COLO829 (cell line): ENCODE measurements at places on chromosomes 12 and 14.

- DNase-seq, result peak; percentile 84
Observed at GRCh38 chr14:76876076-76876475, 49.9 kb downstream of the LRRC74A start.

DNA sequence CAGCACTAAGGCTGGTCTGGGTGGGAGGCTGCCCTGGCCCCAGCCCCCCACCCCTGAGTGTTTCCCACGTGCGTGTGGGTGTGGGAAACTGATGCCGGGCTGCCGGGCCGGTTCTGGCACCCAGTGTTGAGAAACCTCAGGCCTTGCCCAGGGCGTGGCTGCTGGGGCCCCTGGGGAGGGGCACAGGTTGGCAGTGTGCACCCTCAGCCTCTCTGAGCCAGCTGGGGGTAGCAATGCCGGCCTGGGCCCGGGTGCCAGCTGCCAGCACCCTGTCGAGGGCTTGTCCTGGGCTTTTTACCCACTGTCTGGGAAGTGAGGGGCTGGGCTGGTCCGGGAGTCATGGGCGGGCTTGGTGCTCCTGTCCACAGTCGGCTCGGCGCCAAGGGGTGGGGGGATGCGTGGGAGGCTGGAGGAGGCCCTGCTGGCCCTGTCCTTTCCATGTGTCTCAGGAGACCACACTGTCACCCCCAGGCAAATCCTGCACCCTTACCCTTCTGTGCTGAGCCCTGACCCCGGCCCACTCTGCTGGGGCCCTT lies 15.7 kb downstream of the ASPG start:
- no peak for DNase-seq

DNA sequence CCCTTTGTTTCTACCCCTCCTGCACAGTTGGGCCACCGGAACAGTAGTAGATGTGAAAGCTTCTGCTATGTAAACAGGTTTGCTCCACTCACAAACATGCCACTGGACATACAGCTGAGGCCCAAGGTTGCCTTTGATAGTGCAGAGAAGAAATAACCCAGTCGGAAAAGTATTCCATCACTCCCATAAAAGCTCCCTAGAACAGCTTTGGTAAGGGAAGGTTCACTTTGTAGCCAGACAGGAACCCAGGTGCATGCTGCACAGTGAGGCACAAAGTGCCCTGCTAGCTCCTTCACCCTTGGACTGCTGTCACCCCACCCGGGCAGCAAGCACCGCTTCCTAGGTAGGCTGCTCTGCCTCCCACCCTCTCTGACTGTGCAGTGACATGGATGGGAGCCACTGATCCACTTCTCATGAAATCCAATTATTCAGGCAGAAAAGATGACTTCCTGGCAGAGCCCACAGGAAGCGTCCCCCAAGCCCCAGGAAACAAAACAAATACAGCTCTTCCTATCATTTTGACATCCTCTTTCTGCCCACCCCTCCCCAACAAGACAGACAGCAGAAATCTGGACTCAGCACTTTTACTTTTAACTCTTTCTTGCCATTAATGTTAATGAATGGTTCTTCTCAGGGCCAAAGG lies 100.2 kb downstream of the SRGAP1 start:
- no peak for DNase-seq

DNA sequence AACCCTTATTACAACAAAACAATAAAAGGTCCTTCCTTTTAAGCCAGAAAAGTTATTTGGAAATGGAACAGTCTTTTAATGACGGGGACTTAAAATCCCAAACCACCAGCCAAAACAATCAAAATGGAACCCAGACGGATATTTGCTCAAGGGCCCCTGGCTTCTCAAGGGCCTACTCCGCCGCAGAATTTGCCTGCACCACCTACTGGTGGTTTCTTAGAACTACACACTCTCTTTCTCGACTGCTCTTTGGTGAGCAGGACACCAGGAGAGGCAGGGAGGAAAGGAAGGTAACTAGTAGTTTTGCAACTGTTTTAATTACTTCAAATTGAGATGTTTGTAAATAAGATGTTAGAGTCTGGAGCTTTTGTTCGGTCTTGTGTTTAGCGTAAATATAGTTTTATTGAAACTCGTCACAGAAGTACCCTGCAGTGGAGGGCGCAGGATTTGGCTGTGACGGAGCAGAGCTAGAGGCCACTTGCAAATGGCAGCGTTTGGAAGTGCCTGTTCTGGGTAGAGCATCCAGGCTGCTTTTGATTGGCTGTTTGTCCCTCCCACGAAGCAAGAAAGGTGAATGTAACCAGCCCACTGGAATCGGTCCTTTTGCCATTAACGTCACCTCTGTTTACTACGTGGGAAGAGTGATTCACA lies 238.5 kb downstream of the CACNA1C start:
- DNase-seq, result peak; percentile 80

DNA sequence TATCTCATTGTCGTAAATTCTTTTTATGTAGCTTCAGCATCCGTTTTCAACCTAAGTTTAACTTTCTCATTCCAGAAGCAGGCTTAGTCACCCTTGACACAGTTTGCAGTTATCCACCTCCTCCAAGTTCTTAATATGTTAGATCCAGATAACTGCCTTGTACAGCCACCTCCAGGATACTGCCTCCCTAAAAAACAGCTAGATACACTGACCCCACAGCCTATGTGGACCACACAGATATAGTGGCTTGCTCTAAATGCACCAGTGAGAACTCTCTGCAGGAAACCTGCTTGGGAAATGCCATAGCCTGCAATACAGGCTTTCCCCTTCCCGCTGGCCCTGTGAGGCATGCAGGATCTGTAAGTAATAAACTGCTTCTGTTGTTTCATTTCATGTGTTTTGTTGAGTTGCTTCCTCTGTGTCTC lies 11.1 kb upstream of the RTL1 start:
- no peak for DNase-seq

- no peak for DNase-seq
Observed at GRCh38 chr12:112751844-112752243, 39.7 kb upstream of the RPH3A start.

GRCh38 chr14:67644428-67644827 lies 24.7 kb downstream of the ARG2 start:
- no peak for DNase-seq

DNA sequence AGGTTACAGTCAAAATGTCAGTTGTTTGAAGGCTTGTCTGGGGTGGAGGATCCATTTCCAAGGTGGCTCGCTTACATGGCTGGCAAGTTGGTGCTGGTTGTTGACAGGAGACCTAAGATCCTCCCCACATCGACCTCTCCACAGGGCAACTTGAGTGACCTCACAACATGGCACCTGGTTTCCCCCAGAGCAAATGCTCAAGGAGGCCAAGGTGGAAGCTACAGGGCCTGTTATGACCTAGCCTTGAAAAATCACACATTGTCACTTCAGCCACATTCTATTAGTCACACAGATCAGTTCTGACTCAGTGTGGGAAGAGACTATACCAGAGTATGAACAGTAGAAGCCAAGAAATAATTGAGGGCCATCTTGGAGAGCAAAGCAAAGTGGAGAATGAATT lies 11.3 kb upstream of the GNG2 start:
- no peak for DNase-seq

- no peak for DNase-seq
Observed at GRCh38 chr12:53465679-53466078, 13.8 kb downstream of the PCBP2 start.

- DNase-seq, result no peak
Observed at GRCh38 chr14:38971258-38971921, 131.6 kb downstream of the SEC23A start.

GRCh38 chr14:54108481-54109471 lies 152.2 kb upstream of the BMP4 start:
- no peak for DNase-seq

- no peak for DNase-seq
Observed at GRCh38 chr12:55728186-55728938, 447 bp downstream of the CD63 start.

DNA sequence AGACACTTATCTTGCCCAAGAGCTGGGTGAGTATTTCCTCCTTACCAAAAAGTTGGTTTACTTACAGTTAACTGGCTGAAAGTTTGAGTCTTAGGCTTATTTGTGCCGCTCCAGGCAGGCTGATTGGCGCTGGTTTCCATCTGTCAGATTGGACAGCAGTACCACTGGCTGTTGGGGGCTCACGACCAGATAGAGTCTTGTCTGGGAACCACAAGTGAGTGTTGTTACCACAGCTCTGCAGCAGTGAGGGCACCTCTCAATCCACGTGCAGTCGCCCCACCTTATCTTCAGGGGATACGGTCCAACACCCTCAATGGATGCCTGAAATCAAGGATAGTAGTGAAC lies 58.9 kb downstream of the DDX51 start:
- DNase-seq, result no peak

- no peak for DNase-seq
Observed at GRCh38 chr14:52000019-52000582, 10.8 kb downstream of the RTRAF start.

DNA sequence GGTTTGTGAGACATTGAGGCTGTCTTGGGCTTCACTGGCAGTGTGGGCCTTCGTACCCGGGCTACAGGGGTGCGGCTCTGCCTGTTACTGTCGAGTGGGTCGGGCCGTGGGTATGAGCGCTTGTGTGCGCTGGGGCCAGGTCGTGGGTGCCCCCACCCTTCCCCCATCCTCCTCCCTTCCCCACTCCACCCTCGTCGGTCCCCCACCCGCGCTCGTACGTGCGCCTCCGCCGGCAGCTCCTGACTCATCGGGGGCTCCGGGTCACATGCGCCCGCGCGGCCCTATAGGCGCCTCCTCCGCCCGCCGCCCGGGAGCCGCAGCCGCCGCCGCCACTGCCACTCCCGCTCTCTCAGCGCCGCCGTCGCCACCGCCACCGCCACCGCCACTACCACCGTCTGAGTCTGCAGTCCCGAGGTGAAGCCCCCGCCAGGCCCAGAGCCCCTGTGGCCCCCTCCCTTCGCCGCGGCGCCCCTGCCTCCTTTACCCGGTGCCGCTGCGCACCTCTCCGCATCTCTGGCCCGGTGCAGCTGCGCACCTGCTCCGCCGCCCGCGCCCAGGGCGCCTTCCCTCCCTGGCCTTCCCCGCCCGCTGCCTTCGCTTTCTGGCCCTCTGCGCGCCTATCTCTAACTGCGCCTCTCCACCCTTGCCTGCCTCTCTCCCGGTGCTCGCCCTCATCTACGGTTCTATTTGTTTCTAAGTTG lies at the start of gene ENO2:
Gene ENO2, plus strand, starts transcription at position 335 of the 701 bp plus-strand sequence. CDS start 1,253 bp downstream, outside the sequence.
- no peak for DNase-seq

DNA sequence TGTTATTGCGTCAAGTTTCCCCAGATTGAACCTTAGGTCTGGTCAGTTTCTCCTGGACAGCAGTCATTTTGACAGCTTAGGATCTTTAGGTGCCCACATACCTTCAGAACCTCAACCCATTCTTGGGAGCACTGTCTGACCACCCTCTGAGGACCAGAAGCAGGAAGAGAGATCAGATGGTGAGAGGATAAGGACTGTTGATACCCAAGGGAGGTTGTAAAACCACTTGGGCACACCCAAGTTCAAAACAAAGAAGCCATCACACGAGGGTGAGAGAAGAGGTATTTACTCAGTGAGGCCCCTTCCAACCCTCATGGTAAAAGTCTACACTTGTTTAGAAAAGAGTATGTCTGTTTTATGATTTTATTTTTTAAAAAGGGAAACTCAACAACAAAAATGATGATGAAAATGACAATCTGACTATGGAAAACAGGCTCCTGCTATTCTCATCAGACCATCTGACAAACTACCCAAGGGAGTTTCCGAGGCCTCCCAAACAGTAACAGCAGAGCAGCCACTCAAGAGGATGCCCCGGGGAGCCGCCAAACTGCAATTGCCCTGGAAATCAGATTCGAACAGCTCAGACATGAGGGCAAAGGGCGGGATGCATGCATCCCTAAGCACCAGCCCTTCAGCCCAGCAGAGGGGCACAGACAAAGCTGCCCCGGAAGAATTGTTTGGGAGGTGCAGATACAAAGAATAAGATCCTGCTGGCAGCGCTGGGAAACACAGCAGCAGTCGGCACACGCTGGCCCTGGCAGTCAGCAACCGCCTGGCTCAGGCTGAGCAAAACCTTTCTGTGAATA lies 162.6 kb upstream of the PLEKHG7 start:
- DNase-seq, result no peak

DNA sequence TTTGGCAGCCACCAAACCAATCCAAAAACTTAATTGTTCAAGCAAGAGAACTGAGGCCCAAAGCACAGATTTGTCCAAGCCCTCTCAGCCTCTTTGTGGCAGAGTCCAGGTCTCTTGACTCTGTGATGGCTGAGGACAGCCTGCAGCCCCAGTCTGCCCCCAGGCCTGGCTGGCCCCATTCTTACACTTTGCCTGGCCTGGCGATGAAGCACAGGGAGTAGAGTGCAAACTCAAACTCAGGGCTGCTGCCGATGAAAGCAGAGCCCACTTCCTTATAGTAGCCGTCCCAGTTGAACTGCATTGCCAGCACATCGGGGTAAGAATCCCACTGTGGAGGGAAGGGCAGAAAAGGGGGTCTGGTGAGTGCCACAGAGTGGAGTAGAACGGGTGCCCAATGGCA lies 5.6 kb upstream of the RPAP3 start:
- no peak for DNase-seq

DNA sequence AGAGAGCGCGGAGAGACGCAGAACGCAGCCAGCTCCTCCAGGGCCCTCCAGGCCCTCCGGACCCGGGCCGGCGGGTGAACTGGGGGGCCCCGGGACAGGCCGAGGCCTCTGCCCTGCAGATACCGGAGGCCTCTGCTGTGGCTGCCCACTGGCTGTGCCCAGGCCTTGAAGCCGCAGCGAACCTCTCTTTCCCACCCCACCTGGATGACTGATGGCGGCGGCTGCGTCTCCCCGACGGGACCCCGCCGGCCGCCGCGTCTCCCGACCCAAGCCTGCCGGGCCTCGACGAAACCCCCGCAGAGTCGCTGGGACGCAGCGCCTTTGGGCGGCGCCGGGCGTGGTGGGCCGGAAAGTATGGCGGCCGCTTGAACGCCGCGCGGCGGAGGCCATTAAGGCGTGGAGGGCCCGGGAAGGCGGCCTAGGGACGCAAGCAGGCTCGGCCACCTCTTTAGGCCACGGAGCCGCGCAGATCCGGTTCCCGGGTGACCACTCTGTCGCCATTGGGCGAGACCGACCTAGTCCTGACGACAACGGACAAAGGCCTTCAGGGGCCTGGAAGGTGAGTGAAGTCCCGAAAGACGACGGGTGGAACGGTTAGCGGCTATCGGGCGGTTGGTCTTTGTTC lies 8.4 kb upstream of the ERGIC2 start:
- no peak for DNase-seq

DNA sequence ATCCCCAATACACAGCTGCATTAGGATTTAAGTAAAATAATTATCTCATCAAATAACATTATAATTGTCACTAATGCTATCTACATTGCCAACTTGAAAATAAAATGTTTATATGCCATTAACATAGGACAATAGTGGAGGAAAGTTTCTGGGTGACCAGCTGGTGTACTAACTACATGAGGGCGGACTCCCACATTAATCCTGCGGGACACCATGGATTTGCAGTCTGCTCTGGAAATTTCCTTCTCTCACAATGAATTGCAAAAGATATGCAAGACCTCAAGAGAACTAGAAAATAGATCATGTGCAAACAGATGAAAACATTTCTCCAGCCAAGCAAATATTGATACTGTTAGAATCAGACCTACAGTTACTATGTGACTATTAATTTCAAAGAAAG lies 390.1 kb downstream of the NAV3 start:
- no peak for DNase-seq
